Suppressor macrophage (primary cell): ENCODE measurements at places on chromosomes 1 and 21.

- DNase-seq, result no peak
These were observed 54.3 kb downstream of the LRRC8C start for GRCh38 chr1:89687254-89687653.

DNA sequence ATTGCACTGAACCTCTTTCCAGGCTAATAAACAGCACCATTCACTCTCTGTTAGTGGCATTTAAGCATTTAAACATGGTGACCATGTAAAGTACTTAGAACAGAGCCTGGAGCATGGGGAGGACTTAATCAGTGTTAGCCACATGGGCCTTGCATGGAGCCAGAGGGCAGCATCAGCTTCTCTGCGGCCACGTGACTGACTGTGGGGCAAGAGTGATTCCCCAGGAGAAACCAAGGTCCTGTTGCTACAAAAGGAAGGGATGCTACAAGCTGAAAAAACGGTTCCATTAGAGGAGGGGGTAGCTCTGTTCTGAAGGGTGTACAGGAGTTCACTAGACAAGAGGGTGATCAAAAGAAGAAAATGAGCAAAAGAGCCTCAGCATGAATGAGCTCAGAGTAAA lies 256.8 kb downstream of the MATN1 start:
- DNase-seq, result no peak

- no peak for DNase-seq
These were observed 20.0 kb upstream of the CPT2 start for GRCh38 chr1:53176452-53177208.

- no peak for DNase-seq
These were observed 18.8 kb downstream of the QSOX1 start for GRCh38 chr1:180173451-180173850.

DNA sequence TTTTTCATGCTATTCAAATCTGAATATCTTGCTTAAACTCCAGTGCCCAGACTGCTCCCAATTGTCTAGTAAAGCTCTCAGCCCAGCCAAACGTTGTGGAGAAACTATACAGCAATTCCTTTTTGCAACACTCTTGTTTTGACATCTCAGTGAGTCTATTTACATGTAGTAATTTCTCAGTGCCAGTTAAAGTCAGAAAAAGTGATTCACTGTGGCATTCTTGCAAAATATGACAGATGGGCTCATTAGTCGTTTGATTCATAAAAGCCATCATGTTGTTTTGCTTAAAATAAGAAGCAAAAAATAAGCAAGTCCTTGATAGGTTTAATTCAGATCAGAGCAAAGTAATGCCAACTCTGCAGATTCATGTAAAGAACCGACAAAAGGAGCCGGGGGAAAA lies 20.7 kb upstream of the TMPRSS15 start:
- no peak for DNase-seq

DNA sequence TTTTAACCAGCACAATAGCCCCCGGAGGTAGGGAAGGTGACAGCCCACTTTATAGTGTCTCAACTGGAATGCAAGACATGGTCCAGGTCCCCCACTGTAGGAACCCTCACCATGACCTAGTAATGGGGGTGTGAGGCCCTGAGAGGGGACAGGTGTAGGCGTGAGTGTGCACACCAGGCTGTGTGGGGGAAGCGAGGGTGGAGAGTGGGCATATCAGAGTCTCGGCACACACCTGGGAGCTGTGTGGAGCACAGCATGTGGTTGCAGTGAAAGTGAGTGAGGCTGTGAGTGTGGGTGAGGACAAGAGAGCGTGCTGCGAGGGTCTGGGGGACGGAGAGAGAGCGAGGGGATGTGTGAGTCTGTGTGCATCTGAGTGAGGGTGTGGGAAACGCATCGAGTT lies 17.1 kb upstream of the RSPO1 start:
- DNase-seq, result no peak

GRCh38 chr1:181128592-181129497 lies 40.3 kb downstream of the IER5 start:
- peak; percentile 82 for DNase-seq

GRCh38 chr1:92691925-92692324 lies 93.0 kb downstream of the EVI5 start:
- no peak for DNase-seq

GRCh38 chr1:88175631-88176226 lies 508.3 kb upstream of the PKN2 start:
- no peak for DNase-seq

DNA sequence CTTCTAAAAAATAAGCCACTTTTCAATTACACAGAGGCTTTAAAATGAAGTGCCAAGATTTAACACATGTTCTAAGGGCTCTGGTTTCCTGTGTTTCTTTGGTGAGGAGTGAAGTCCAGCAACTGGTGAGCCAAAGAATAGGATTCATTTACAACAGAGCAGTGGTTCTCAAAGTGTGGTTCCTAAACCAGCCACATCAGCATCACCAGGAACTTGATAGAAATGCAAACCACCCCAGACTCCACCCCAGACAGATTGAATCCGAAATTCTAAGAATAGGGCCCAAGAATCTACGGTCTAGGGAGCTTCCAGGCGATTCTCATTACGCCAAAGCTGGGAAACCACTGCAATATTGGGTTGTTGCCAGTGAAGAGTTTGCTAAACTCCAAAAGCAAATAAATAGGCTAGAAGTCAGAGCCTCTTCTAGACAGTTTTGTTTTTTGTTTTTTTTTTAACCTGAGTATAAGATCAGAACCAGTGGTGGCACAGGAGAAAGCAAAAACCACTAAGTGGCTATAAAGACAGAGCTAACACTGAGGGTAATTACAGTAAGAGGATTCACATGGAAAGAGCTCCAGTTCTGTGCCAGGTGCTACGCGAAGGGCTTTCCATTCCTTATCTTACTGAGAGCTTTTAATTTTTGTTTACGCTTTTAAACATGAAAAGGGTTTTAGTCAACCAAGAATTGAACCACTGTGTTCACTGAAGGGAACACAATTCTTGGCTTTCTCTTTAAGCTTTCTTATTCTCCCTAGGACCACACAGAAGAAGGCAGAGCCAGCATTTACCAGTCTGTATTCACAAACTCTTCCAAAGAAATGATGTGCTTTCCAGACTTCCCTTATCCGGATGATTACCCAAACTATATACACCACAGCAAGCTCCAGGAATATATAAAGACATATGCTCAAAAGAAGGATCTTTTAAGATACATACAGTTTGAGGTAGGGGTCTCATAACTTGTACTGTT lies 42.4 kb upstream of the FMO2 start:
- DNase-seq, result no peak

DNA sequence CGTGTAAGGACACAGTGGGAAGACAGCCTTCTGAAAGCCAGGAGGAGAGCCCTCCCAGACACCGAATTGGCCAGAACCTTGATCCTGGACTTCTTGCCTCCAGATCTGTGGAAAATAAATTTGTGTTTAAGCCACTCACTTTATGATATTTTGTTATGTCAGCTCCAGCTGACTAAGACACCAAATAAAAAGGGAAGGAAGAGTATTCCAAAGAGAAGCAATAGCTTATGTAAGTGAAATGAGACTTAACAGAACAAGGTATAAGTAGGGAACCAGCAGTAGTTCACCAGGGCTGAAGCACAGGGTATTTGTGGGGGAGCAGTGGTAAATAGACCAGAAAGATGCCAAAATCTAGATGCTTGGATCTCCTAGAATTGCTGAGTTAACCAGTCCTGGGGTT lies 94.2 kb upstream of the WLS start:
- peak; percentile 53 for DNase-seq

- no peak for DNase-seq
These were observed 5.9 kb downstream of the FNDC10 start for GRCh38 chr1:1593834-1594601.

DNA sequence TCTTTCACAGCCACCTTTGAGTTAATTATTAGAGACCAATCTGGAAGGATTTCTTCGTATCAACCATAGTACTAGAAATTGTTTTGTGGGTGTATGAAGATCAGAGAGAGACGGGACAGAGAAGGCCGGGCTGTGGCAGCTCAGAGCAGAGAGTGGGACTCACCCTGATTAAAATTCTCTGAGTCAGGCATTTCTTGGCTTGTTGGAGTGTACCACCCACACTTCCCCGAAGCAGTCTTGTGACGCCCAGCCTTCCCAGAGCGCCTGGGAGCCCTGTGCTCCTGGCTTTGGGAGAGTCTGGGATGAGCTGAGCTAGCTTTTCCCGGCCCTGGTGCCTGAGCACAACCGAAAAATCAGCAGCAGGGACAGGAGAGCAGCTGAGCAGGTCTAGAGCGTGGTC lies 19.4 kb downstream of the PLEKHM2 start:
- DNase-seq, result peak; percentile 74

- peak; percentile 60 for DNase-seq
These were observed 76.1 kb upstream of the CNIH3 start for GRCh38 chr1:224539971-224540370.

DNA sequence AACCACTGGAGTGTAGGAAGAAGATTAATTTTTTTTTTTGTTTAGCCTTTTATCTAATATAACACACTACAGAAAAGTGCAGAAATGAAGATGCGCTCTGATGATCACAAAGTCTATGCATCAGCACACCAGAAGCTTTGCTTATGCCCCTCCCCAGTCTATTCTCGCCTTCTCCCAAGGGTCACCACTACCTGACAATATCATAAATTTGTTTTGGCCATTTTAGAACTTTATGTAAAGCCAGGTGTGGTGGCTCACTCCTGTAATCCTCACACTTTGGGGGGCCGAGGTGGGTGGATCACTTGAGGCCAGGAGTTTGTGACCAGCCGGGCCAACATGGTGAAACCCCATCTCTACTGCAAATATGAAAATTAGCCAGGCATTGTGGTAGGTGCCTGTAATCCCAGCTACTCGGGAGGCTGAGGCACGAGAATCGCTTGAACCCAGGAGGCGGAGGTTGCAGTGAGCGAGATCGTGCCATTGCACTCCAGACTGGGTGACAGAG lies 231.3 kb downstream of the FOXD2 start:
- no peak for DNase-seq

DNA sequence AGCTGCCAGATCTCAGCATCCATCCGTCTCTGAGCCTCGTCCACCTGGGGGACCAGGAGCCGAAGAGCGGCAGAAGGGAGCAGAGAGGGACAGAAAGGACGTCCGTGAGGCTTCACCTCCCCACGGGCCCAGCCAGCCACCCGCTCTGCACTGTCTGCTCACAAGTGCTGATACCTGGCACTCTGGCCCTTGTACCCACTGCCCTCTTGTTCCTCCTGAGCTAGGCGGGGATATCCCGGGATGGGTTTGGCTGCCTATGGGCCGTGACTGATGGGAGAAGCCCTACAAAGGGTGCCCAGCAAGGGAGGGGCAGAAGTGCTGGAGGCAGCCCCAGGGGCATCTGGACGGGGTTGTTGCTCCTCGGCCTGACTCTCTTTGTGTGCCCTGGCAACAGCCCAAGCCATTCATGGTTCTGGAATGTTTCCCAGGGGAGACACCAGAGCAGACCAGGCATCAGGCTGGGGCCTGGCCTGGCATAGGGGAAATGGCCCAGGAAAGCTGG lies 57.6 kb downstream of the LDLRAD2 start:
- no peak for DNase-seq

DNA sequence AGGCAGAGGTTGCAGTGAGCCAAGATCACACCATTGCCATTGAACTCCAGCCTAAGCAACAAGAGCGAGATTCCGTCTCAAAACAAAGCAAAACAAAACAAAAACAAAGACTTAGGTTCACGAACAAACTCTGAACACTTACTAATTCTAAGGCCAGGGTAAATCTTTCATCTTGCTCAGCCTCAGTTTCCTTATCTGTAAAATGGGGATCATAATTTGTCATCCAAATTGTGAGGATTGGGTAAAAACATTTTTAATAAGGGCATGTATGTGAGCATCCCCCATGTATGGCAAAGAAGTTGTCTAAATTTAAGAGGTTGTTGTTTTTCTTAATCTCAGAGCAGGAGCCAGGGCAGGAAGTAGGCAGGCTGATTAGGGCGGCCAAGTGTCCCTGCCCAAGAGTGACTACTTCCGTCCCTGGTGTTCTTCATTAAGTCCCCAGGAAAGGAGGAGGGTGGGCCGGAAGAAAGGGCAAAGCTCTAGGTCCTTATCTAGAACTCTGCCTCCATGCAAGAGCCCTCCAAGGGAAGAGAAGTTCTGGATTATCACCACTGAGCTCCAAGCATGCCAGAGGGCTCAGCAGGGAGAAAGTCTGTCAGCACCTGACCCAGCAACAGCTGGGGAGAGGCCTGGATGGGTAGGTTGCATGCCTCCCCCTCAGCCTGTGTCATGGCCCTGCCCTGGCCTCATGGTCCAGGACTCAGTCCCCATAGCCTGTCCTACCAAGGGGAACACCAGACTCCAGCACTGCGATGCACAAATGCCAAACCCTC lies 49.9 kb upstream of the CLIC4 start:
- DNase-seq, result no peak

- no peak for DNase-seq
These were observed 300.0 kb downstream of the HHIPL2 start for GRCh38 chr1:222247811-222248310.

DNA sequence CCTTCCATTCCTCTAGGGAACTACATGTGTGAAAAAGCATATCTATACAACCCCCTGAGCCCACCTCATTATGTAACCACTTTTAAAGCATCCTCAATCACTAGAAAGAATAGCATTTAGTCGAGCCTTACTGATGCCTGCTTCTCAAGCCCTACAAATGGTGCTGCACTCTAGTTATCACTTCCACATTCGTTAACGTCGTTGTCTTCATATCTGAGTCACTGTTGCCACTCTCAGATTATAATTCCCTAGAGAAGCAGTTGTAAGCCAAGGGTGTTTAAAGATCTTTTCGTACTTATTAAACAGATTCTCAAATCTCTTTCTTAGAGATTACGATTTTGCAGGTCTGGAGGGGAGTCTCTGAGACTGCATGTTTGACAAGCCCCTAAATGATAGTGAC lies 16.5 kb downstream of the ATP1B1 start:
- DNase-seq, result no peak

DNA sequence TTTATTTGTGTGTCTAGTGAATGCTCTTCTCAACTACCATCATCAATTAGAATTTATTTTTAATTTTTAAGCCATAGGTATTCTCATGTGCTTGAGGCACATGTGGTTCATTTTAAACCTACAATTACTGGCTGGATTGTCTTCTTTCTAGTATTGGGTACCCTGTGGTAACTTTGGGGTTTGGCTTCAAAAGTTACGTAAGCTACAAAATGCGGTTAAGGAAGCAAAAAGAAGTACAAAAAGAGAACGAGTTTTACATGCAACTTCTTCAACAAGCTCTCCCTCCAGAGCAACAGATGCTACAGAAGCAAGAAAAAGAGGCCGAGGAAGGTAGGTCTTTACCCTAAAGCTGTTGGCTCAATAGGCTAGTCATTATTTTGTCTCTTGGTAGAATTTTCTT lies 25.8 kb downstream of the MACO1 start:
- peak; percentile 7 for DNase-seq

DNA sequence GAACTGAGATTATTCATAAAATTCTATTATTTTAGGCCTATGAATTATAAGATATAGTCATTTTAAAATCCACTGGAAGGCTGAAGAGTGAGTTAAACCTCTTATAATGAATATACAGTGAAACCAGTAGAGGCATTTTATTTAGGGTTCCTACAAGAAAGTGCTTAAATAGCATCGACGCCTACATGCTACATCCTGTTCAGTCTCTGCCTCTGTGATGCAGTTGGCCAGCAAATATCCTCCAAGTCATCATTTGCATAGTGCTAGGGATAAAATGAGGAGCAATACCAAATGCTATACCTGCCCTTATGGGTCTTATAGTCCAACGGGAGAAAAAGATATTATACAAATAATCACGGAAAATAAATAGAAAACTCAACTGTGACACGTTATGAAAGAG lies 59.6 kb downstream of the EDEM3 start:
- no peak for DNase-seq

- no peak for DNase-seq
These were observed 5.7 kb upstream of the ABCG1 start for GRCh38 chr21:42213082-42213774.

GRCh38 chr1:106998431-106999002 lies 58.0 kb upstream of the PRMT6 start:
- DNase-seq, result no peak
